ENCODE measurements at places on chromosomes 7 and 10. TPM values are rescaled to one million over a fixed set of nuclear protein-coding genes. Genes with fewer than 3 reads are reported as not detected.

The GSTO2 gene
- total RNA-seq, result 13.4 TPM

The SH2D4B gene
- 0.23 TPM for total RNA-seq

The NACAD gene
- total RNA-seq, result 2.0 TPM

The GFRA1 gene
- 1.9 TPM for total RNA-seq

The NPSR1 gene
- total RNA-seq, result not detected

The NEUROG3 gene
- not detected for total RNA-seq

The ELN gene
- total RNA-seq, result 673 TPM

The SLC26A4 gene
- total RNA-seq, result 1.7 TPM

The CNNM1 gene
- 0.79 TPM for total RNA-seq

The TMEM26 gene
- total RNA-seq, result 1.3 TPM

The FEZF1 gene
- total RNA-seq, result not detected

The WIPF3 gene
- not detected for total RNA-seq

DNA sequence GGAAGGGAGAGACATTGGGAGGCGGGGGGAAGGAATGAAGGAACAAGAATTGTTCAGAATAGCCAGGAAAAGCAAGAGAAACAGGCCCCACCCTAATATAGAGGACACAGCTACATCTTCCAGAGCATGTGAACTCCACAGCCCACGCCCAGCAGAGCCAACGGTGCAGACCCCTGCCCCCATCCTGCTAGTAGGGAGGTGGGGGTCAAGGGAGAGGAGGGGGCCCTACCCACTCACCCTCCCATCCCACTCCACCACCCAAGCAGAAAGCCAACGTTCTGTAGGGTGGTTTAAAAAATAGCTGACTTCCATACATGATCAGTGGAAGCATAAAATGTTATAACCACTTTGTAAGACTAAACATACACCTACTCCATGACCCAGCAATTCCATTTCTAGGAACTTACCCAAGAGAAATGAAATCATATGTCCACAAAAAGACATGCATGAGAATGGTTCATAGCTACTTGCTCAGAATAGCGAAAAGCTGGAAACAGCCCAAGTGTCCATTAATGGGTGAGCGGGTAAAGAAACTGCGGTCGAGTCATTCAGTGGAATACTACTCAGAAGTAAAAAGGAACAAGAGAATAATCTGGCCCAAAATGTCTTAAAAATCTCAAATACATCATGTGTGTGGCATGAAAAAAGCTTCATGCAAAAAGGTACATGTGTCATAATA lies 31.8 kb downstream of the CTBP2 start:
- no peak for DNase-seq

GRCh38 chr7:130201796-130202195 lies 3.4 kb downstream of the TMEM209 start:
- no peak for DNase-seq

GRCh38 chr10:34022195-34022594 lies 687.7 kb upstream of the NRP1 start:
- no peak for DNase-seq

GRCh38 chr7:67858931-67859330 lies 862.3 kb downstream of the TYW1 start:
- no peak for DNase-seq

GRCh38 chr7:7256731-7257274 lies 74.5 kb downstream of the C1GALT1 start:
- no peak for DNase-seq

GRCh38 chr7:36512616-36513015 lies 123.0 kb downstream of the ANLN start:
- DNase-seq, result no peak

DNA sequence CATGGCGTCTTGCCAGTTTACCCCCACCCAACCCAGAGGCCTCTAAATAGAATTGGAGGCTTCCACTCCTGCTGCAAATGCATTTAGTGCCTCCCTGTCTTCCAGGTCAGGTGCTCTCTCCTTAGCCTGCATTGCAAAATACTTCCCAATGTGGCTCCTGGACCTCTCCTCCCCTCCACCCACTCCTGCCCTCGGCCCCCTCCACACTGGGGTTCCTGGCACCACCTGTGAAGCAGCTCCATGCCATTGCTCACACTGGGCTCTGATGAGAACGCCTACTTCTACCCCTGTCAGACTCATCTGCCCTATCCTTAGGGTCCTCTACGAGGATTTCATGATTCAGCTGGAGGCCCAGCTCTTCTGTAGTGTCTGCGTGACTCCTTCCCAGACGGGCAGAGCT lies 37.4 kb downstream of the C10orf120 start:
- DNase-seq, result no peak

- DNase-seq, result no peak
Measured at GRCh38 chr7:130301501-130302020, 8.6 kb downstream of the CPA4 start.

GRCh38 chr7:14691597-14692203 lies 210.9 kb downstream of the DGKB start:
- no peak for DNase-seq

- DNase-seq, result no peak
Measured at GRCh38 chr10:131777162-131777561, 123.6 kb upstream of the PPP2R2D start.

DNA sequence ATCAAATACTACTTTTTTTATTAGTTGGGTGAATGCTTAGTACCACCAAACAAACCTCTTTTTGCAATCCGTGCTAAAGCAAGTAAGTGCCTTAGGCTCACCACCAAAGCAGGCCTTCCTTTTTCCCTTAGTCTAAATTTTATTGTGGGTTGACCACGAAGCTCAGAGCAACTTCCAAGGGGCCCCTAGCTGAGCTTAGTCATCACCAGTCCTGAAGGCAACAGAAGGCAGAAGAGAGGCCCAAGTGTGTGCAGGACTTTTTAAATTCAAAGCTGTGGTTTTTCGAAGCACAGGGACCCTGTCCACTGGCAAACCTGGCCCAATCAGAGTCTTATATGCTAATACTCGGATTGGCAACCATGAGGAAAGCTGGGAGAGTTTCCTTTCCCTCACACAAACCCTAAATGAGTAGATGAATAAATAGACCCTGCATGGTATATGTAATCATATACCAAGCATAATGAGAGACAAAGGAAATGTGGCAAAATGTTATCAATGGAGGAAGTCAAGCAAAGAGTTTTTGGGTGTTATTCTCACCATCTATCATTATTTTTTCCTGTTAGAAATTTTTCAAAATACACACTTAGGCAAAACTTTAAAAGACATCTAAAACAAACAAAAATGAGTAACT lies 453.2 kb upstream of the GALNT17 start:
- DNase-seq, result no peak

GRCh38 chr7:35037526-35038341 lies 449 bp upstream of the DPY19L1 start:
- peak; percentile 97 for DNase-seq

DNA sequence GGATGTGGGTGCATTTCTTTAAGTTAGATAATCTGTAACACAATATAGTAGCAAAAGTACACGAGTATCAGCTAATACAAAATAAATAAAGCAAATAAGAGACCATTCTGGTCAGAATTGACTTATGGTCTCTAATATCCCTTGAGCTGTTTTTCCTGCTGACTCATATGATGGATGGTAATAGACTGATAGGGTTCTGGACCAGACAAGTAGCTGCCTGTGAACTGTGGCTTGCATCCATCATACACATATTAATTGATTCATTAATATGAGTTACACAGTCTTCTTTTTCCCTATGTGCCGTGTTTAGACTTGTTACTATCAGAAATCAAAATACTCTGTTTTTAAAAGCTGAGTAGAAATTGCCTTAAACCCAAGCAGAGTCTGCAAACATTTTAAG lies 762.8 kb downstream of the GATA3 start:
- no peak for DNase-seq

DNA sequence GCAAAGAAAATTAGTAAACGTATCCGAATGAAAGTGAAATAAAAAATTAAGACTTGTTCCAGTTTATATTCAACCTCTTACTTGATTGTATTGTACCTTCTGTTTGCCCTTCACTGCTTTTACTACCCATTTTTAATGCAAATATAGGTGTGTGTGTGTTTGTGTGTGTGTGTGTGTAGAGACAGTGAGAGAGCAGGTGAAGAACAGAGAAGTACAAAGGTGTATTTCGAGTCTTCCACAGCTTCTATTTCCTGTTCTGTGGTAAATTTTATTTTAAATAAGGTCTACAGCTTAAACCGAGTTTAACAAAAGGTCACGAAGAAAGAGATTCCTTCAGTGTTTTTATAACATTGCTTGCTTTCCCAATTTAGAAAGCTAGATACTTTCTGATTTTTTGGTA lies 12.7 kb upstream of the SVIL start:
- no peak for DNase-seq

DNA sequence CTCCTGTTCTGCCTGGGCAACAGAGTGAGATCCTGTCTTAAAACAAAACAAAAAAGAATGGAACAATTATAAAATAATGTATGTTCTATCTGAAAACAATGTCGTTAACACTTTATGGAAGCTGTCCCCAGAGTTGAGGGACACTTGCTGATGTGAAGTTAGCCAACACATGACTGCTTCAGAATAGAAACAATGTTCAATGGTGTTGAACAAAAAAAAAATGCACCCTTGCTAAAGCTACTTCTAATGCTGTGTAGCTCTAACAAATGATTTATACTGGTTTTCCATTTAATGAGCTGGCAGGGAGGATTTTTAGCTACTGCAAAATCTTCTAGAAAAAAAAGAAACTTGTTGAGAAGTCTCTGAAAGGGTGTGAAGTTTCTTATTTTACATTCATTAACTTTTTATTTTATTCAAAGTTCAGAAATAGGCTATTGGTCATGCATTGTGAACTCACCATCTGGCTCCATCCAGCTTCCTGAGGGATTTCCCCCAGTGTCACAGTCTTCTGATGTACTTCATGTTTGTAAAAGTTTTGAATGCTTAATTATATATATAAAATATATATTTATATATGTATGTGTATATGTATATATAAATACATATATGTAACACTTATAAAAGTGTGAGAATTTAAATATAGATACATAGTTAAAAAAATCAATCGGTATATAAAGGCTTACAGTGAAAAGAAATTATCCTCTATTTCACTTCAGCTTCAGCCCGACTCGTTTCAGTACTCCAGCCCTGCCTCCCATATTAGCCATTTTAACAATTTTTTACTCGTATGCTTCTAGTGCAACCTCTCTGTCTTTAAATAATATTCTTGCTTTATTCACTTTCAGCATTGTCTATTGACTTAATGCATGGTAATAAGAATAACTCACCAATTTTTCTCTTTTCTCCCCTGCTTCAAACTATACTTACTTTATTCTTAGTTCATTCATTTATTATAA lies 35.0 kb downstream of the HDAC9 start:
- DNase-seq, result no peak

GRCh38 chr10:132549371-132549770 lies 11.8 kb downstream of the INPP5A start:
- no peak for DNase-seq

DNA sequence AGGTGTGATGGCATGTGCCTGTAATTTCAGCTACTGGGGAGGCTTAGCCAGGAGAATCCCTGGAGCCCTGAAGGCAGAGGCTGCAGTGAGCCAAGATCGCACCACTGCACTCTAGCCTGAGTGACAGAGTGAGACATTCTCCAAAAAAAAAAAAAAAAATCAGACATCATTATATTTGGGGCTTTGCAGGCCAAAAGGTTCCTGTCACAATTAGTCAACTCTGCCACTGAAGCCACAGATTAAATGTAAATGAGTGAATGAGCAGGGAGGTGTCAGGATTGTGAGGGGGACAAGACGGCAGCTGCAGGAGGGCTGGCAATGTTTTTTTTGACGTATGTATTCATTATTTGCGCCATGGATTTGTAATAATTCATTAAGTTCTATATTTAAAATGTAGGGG lies 3.3 kb downstream of the ZNF33B start:
- no peak for DNase-seq

DNA sequence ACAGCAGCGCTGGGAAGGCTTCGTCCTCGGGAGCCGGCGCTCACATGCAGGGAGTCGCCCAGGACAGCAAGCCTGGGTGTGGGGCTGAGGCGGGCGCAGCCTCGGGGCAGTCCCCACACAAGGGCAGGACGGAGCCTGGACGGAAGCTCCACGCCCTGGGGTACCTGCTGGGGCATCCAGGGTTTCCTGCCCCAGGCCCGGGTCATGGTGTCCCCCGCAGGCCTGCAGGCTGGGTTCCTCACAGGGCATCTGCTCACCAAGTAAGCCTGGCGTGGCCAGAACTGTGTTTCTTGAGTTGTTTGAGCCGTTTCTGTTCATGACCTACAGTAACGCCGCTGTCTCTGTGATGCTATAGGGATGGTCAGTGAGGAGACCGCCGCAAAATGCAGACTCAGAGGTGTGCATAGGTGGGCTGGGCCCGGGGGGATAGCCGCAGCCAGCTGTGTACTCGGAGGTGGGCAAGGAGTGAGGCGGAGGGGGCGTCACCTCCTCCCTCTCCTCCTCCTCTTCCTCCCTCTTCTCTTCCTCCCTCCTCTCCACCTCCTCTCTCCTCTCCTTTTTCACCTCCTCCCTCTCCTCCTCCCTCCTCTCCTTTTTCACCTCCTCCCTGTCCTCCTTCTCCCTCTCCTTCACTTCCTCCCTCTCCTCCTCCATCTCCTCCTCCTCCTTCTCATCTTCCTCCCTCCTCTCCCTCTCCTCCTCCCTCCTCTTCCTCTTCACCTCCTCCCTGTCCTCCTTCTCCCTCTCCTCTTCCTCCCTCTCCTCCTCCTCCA lies 438.9 kb downstream of the DNAJB6 start:
- DNase-seq, result no peak

DNA sequence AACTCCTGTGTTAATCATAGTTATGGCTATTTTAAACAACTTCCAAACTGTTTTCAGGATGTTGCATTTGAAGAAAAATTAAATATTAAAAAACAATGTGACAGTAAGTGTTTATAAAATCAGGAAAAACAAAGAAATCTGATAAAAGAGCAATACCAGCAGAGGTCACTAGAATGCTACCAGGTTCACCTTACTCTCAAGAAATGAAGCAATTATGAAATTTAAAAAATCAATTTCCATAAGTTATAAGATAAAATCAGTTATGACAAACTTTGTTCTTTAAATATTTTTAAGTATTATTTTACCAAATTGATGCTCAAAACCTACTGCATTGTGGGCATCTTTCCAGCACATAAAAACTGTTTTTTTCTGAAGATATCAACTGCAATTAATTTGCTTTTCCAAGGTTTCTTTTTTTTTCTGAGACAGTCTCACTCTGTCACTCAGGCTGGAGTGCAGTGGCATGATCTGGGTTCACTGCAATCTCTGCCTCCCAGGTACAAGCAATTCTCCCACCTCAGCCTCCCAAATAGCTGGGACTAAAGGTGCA lies 50.7 kb upstream of the RHEB start:
- no peak for DNase-seq

DNA sequence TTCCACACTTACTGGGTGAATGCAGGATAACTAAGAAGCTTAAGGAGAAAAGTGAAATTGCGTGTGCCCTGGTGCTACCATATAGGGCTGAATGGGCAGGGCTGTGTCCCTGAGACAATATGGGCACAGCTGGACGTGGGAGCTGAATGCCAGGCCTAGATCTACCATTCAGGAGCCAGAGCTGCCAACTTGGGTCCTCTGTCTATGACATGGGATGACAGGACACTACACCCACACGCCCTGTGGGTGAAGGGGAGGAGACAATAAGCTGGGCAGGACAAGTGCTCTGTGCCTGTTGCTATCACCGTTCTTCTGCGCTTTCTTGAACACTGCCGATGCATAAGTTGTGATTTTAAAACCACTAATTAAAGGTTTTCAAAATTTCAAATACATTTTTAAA lies 293.9 kb downstream of the TNS3 start:
- DNase-seq, result no peak

- DNase-seq, result no peak
Measured at GRCh38 chr7:129376778-129377700, 57.2 kb upstream of the STRIP2 start.

Data from left lung (tissue), 14 donors.